ENCODE measurements at places on chromosomes 16 and 17.

DNA sequence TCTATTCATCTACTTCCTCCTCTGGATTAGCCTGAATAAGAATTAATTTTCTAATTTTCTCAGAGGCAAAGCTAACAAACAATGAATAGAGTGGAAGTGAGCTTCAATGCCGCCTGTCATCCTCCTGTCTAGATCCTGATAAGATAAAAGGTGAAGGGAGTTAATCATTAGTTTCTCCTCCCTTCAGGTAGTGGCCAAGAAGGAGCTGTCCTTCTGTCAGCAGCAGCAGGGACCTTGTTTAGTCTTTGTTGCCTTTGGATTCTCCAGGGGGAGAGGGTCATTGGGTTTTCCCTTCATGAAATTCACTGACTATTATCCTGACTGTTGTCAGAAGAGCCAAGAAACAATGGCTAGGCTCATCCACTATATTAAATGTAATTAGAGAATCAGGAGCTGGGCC, 420.2 kb upstream of the GOT2 start:
- no peak for DNase-seq

- no peak for DNase-seq
Observed at GRCh38 chr16:66574081-66574480, 5.2 kb upstream of the CMTM2 start.

GRCh38 chr17:76139801-76140660, 1.0 kb downstream of the FOXJ1 start:
- DNase-seq: no peak

GRCh38 chr16:10312008-10312407, 73.9 kb upstream of the ATF7IP2 start:
- no peak for DNase-seq

- no peak for DNase-seq
Observed at GRCh38 chr16:30744183-30744582, 4.0 kb upstream of the PHKG2 start.

GRCh38 chr17:65601881-65602280, 40.4 kb upstream of the AXIN2 start:
- no peak for DNase-seq

GRCh38 chr17:8190506-8190905, 526 bp upstream of the BORCS6 start:
- no peak for DNase-seq

GRCh38 chr17:17900615-17901520, 64.1 kb upstream of the SREBF1 start:
- DNase-seq: no peak

Data from esophagus squamous epithelium (tissue), 5 donors.